ENCODE measurements at places on chromosomes 16 and 17. TPM values are rescaled to one million over a fixed set of nuclear protein-coding genes. Genes with fewer than 3 reads are reported as not detected.

DNA sequence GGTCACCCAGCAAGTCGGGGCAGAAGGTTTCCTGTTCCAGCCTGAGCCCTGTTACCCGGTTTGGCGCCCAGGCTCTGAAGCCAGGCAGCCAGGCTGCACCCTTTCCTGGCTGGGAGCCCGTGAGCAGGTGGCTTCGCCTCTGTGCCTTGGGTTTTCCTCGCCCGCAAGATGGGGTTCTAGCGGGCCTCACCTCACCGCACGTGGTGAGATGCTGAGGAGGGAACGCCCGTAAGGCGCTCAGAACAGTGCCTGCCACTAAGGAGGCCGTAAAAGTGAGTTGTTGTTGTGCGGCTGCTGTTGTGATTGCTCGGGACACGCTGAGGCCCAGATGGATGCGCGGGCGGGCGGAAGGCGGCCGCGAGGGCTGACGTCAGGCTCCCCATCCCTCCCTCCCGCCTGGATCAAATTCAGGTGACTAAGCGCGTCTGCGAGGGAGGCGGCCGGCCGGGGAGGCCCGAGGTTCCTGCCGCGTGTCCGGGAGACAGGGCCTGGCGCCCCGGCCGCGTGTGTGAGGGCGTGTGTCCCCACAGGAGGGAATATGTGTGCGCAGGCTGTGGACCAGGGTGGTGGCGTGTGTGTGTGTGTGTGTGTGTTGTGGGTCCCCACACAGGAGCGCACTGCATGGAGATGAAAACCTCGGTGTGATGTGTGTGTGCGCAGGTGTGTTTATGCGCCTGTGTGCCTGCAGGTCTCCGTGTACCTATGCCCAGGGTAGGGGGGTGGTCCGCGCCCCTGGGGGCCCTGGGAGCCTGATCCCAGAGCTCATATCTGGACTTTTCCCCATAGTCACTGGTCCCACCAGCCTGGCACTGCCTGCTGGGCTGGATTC is 4.3 kb downstream of the CAMKK1 start:
- H3K27ac ChIP-seq: peak overlapping the region; percentile 93
- no peak overlapping the region for H3K4me3 ChIP-seq
- peaks cover 20% of the 10 kb centered on the region for H3K36me3 ChIP-seq
- DNase-seq: no peak

DNA sequence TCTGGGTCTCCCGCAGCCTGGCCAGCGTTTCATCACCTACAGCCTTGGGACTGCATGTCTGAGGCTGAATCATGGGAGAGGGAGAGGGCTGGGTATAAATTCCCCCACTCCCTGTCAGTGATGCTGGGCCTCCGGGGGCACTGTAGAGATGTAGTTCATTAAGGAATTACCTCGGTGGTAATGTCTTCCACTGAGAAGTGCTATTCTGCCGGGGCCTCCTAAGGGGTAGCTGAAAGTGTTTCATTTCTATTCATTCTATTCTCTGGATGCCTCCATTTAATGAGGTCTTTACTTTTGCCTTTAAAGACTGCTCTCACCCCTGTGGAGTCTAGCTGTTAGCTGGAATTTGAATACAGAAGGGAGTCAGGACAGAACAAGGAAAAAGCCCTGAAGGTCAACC is 116.4 kb upstream of the HS3ST4 start:
- H3K4me3 ChIP-seq: no peak overlapping the region
- H3K36me3 ChIP-seq: no peaks in the 10 kb centered on the region
- no peak for DNase-seq
- H3K27ac ChIP-seq: no peak overlapping the region

DNA sequence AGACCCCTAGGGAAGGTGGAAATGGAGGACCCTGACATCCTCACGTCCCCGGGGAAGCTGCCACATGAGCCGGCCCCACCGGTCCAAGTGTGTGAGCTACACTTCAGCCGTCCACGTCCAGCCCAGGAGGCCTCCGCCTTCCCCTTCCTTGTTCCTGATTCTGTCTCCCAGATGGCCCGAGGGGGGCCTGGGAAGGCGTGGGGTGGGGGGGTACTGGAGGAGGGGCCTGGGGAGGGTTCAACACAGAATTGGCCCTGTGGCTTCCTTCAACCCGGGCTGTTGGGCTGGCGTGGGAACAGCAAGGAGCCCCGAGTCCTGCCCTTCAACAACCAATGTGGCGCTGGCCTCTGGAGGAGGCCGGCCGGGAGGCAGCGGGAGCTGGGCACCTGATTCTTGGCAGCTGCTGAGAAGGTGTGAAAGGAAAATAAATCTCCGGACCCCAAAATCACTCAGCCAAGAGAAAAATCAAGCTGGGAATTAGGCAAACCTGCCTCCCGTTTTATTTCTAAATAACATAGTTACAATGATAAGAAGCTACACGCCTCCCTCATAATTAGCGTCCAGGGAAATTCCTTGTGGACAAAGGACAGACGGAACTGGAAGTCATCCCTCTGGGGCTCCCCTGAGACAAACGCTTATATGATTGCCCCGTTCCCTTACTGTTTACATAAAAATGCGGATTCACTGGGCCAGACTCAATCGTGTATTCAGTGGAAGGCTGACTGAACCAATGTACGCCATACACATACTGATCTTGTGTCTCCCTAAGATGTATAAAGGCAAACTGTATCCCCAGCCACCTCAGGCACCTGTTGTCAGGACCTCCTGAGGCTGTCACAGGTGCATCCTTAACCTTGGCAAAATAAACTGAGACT is 1.8 kb upstream of the APRT start:
- H3K4me3 ChIP-seq: no peak overlapping the region
- H3K4me1 ChIP-seq: peaks cover 36% of the 10 kb centered on the region

DNA sequence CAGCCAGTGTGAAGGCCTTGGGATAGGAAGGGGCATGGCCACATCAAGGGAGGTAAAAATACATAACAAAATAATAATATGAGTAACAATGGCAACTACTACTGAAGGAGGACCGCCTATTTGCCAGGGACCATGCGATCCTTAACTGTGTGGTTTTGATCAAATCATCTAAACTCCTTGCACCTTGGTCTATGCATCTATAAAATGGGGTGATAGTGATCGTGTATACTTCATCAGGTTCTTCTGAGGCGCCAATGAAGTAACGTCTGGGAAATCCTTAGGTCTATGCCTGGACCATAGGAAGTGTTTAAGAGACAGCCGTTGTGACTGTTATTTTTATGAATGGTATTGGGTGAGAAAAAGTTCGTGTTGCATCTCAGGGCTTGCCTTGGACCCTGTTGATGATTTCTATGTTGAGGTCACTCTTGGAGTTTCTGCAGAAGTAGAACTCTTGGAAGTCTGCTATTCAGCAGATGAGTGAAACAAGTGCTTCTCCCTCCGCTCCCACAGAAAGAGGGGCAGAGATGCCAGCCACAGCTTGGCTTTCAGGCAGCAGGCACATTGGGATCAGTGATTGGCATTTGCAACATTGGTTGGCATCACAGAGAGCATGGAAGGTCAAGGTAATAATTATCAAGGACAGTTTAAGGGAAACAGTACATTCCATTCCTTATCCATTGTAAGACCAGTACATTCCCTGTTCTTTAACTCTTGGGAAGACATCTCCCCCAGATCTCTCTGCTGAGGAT is 63.1 kb downstream of the PRKCB start:
- H3K27ac ChIP-seq: no peak overlapping the region
- no peak for DNase-seq
- H3K4me3 ChIP-seq: no peak overlapping the region
- no peaks in the 10 kb centered on the region for H3K36me3 ChIP-seq
- H3K27me3 ChIP-seq: no peaks in the 10 kb centered on the region

DNA sequence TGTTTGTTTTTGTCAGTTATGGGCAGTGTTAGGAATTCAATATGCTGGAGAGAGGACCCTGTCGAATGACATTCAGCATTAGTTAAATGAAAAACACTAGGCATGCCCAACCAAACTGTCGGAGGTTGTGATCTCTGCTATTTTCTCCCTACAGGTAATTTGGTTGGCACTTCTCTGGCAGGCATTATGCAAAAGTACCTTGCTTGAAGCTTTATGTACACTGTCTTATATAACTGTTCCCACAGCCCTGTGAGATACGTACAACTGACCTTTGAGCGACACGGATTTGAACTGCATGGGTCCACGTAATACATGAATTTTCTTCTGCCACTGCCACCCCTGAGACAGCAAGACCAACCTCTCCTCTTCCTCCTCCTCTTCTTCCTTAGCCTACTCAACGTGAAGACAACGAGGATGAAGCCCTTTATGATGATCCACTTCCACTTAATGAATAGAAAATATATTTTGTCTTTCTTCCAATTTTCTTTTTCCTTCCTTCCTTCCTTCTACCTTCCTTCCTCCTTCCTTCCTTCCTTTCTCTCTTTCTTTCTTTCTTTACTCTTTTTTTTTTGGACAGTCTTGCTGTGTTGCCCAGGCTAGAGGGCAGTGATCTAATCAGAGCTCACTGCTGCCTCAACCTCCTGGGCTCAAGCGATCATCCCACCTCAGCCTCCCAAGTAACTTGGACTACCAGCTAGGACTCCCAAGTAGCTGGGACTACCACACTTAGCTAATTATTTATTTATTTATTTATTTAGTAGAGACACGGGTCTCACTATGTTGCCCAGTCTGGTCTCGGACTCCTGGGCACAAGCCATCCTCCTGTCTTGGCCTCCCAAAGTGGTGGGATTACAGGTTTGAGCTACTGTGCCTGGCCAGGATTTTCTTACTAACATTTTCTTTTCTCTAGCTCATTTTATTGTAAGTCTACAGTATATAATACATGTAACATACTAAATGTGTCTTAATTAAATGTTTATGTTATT is 77.3 kb downstream of the WIPI1 start:
- no peak for DNase-seq
- H3K4me1 ChIP-seq: peaks cover 23% of the 10 kb centered on the region
- no peaks in the 10 kb centered on the region for H3K36me3 ChIP-seq
- H3K4me3 ChIP-seq: no peak overlapping the region
- no peaks in the 10 kb centered on the region for H3K27me3 ChIP-seq

WSCD1 gene
- 2.9 TPM for total RNA-seq

DNA sequence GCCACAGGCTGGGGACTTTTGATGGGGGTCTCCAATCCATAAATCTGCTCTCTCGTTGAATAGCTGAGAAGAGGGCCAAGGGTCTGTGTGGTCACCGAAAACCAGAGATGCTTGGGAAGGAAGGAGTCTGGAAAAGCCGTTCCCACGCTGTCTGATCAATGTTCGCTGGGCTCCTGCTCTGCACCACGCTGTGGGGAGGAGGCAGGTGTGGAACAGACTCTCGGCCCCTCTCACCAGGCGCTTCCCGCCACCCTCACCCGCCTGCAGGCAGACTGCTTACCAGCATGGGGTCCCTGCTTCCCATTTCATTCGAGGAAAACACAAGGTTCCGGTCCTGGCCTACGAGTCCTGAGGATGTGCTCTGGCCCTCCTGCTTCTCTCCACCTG is 702 bp upstream of the ALDH3A1 start:
- H3K36me3 ChIP-seq: no peaks in the 10 kb centered on the region
- H3K4me1 ChIP-seq: peaks cover 33% of the 10 kb centered on the region
- DNase-seq: no peak

- H3K27me3 ChIP-seq: no peaks in the 10 kb centered on the region
- H3K4me1 ChIP-seq: no peaks in the 10 kb centered on the region
- H3K27ac ChIP-seq: no peak overlapping the region
- no peak overlapping the region for H3K4me3 ChIP-seq
Measured at GRCh38 chr17:41071606-41072360, 6.1 kb upstream of the KRTAP2-4 start.

- no peak overlapping the region for H3K27ac ChIP-seq
- H3K4me3 ChIP-seq: no peak overlapping the region
- no peaks in the 10 kb centered on the region for H3K27me3 ChIP-seq
- peaks cover 3% of the 10 kb centered on the region for H3K36me3 ChIP-seq
- no peak for DNase-seq
Measured at GRCh38 chr17:7873051-7873450, 15.2 kb downstream of the CYB5D1 start.

- no peak overlapping the region for H3K27ac ChIP-seq
- no peaks in the 10 kb centered on the region for H3K36me3 ChIP-seq
- no peak for DNase-seq
- H3K4me1 ChIP-seq: peaks cover 4% of the 10 kb centered on the region
- H3K27me3 ChIP-seq: no peaks in the 10 kb centered on the region
Measured at GRCh38 chr16:85891776-85892166, 7.2 kb upstream of the IRF8 start.

NOD2 gene
- total RNA-seq: 3.4 TPM

GRCh38 chr16:86466696-86467406 is 43.5 kb upstream of the FOXF1 start:
- no peak overlapping the region for H3K4me3 ChIP-seq
- no peak for DNase-seq
- no peak overlapping the region for H3K27ac ChIP-seq
- H3K36me3 ChIP-seq: no peaks in the 10 kb centered on the region
- no peaks in the 10 kb centered on the region for H3K27me3 ChIP-seq

TLCD3B gene
- total RNA-seq: not detected
